NCI-H1436 (cell line): ENCODE measurements at places on chromosomes 2 and 18.

- no peak for DNase-seq
These were observed 212.0 kb downstream of the MCFD2 start for GRCh38 chr2:46703588-46703987.

- DNase-seq = no peak
These were observed 8.2 kb upstream of the MBD2 start for GRCh38 chr18:54232485-54233227.

- no peak for DNase-seq
These were observed 19.9 kb upstream of the CXXC1 start for GRCh38 chr18:50307400-50307737.

DNA sequence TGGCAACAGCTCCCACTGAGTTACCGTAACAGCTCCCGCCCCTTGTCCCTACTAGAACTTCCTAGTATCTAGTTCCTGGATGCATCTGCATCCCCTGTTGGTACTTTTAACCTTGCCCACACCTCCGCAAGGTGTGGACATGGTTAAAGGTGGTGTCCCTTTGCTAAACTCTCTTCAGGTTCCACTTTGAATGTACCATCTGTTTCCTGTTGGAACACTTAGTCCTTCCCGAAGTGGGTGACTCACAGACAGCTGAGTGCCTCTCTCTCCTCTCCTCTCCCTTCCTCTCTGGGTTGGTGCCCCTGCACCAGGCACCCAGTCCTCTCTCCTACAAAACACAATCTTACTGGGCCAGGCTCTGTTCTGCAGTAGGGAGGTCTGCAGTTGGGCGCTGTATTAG is 19.6 kb upstream of the REL start:
- no peak for DNase-seq

- DNase-seq = no peak
These were observed 208.0 kb downstream of the C1D start for GRCh38 chr2:67854798-67855197.

DNA sequence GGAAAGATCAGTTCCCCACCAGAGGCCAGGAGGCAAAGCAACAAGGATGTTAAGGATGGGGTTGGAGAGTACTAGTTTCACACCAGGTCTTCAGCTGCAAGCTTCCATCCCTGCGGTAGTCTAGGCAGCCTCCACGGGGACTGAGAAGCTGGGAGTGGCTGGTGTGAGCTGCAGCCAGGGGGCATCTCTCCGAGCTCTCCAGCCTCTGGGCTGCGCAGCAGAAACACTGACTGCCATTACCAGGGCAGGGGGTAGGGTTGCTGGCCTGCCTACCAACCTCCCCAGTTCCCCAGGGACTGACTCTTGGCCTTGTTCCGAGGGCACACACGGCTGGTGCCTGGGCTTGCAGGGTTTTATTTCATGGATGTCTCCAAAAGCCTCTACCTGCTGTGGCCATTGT is 15.9 kb downstream of the GATA6 start:
- no peak for DNase-seq

DNA sequence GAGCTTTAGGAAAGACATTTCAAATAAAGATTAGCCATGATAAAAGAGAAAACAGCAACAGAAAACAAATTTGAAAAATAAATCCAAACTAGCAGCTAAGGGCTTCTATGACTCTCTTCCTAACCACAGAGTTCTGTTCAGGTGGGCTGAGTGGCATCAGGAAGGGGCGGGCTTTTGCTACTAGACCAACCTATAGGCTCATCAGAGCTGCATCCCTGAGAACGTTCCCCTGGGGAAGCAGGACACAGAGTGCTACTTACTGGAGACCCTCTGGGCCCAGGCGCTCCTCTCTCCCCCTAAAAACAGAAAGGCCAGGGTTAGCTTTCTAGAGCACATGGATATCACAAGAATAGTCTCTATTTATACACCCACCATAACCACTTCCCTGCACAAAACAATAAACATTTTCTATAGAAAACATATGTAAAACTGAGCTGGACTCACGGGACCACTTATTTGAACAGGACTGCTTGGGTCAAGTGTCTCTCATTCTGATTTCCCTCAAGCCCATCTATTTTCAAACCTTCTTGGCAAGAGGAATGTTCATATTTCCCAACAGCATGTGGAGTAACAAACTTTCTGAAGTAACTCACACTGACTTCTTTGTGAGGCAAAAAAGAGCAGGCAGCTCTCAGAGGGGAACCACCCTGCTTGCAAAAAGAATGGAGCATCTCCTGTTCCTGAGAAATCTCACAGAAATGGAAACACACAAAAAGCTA is 78.9 kb upstream of the LMAN1 start:
- DNase-seq = no peak

GRCh38 chr18:57839942-57840381 is 36.8 kb upstream of the ATP8B1 start:
- no peak for DNase-seq
